ENCODE measurements at places on chromosomes 5 and 9.

- no peak for DNase-seq
Measured at GRCh38 chr9:137299203-137299565, 2.9 kb downstream of the NRARP start.

DNA sequence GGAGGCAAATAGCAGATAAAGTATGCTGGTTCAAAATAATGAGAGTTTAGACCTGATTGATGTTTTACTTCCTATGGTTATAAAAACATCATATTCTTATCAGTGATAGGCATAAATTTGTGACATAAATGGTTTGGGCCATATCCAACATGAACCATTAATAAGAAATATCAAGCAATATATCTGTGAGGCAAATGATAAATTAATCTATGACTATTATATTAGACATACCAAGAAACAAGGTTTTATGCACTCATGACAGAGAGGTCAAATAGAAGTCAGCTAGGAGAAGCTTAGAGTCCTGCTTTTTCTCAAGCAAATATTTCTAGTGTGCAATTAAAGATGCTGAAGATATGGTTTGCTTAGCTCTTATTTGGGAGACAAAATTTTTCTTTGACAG, 10.4 kb downstream of the SMIM3 start:
- peak; percentile 64 for DNase-seq

DNA sequence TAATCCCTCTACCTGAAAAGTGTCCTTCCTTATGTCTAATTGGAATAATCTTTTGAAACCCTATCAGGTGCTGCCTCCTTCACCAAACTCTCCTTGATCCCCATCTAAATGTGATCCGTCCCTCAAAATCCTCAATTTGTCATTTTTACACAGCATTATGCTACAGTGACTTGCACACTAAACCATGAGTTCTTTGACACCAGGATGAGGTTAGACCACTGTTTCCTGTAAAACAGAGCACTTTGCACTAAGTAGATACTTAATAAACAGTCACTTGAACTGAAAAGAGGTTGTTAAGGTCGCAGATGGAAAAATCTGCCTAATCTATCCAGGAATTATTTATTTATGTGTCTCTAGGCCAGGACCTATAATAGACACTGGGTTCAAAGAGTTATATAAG, 44.2 kb upstream of the TLX3 start:
- DNase-seq = no peak

DNA sequence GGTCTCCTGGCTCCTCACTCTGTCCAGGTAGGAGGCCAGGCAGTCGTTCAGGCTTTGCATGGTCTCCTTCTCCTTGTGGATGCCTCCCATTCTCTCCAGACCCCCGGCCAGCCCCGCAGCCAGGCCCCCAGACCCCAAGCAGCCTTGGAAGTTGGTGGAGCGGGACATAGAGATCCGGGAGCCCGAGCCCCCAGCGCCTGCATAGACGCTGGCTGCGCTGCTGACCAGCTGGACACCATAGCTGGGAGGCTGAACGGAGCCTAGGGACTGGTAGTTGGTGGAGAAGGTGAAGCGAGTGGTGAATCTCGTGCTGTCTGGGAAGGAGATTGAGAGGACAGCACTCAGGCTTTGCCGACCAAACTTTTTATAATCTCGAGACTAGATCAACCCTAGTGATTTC, 35.9 kb downstream of the FOXI1 start:
- DNase-seq = no peak

- DNase-seq = no peak
Measured at GRCh38 chr9:16450578-16450977, 419.9 kb downstream of the BNC2 start.

DNA sequence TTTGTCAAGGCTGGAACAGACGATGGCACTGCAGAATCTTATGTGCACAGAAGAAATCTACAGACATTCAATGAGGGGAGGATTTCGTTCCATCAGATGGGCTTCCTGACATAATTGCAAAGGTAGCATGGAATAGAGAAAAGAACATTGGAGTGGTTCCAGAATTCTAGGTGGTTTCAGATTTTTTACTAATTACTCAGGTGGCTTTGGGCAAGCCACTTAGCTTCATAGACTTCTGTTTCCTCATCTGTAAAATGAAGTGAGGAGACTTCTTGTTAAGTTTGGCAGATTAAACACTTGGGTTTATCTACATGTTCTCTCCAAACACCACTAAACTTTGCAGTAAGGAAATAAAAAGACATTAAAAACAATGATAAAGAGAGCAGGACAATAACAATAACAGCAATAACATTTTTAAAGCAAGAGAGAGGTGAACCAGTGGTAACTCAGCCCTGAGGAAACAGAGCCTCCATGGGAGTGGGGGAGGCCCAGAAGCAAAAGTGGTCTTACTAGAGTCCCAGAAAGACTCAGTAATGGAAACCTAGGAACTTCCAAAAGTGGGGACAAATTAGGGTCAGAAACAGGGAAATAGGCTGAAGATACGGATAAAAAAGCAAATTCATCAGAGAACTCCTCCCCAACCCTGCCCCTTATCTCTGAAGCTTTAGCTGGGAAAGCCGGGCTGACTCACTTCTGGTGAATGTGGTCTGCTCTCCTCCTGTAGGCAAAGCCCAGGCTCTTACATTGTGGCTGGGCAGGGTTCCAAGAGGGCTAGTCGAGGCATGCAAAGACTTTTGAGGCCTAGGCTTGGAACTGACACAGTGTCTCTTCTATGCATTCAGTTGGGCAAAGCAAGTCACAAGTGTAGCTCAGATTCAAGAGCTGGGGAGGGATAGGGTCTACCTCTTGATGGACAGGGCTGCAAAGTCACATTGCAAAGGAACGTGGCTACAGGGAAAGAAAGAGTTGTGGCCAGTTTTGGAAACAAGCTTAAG, 11.8 kb upstream of the ACTBL2 start:
- peak; percentile 99 for DNase-seq

DNA sequence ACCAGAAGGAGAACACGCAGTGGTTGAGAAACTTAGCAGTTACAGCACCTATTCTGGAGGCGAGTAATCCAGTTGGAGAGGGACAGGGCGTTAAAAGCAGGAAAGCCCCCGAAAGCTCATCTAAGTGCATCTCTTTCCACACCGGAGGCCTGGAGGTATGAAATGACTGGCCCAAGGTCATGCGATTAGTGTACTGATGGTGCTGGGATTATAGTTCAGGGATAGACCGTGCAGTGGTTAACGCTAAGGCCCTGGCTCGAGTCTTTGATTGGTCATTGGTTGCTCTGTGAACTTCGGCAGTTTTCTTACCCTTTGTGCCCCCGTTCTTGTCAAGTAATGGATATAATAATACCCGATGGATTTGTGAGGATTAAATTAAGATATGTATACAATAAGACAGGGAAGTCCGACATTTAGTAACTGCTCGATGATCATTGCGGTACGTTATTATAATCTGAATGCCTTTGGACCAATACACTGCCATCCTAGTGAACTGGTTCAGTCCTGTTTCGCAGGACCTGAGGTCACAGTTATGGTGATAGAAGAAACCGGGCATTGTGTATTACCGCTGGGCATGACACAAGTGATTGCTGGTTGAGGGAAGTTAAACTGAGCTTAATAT, 960 bp downstream of the CANX start:
- peak; percentile 41 for DNase-seq

GRCh38 chr5:65163698-65164097, 318.0 kb downstream of the ADAMTS6 start:
- no peak for DNase-seq

GRCh38 chr5:150313501-150313900, 10.8 kb upstream of the ARSI start:
- DNase-seq = peak; percentile 56

DNA sequence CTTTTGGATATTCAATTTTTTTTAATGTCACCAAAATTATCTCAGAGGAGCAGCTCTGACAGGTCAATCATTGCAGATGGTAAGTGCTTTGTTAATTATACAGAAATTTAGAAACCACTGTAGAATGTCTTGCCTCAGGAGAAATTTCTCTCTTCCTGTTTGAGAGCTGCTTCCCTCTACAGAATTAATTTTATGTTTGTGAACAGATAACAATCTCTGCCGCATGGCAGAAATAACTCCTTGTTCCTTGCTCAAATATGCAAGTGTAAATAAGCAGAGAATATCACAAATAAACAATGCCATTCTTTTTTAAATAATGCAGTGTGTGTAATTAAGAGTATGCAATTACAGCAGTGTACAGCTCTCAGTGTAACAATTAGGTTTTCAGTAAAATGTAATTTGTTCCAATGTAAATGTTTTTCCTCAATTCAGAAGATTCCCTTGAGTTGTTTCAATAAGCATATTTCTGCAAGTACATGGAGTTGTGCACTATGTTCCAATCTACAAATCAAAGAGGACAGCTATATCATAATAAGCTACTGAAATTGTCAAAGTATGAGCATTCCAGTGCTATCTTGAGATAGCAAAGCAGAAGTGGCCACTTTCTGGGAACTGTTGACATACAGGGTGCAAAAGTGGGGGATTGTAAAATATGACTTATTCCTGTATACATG, 1012.8 kb downstream of the MAT2B start:
- DNase-seq = peak; percentile 6

- DNase-seq = peak; percentile 87
Measured at GRCh38 chr5:9059920-9060691, 485.8 kb downstream of the SEMA5A start.

Measured in amniotic epithelial cell (primary cell).